NCI-H526 treated with DMSO at 0.1 percent for 48 hours (cell line): ENCODE measurements at places on chromosomes 16 and 17.

GRCh38 chr16:47196457-47196856, 52.7 kb upstream of the NETO2 start:
- no peak for DNase-seq

GRCh38 chr16:2026461-2027023, at the start of gene NHERF2:
Gene NHERF2 (plus strand): TSS chr16:2026902. CDS start chr16:2027006, 104 bp downstream.
- no peak for DNase-seq

GRCh38 chr17:79066963-79067362, 7.7 kb upstream of the ENGASE start:
- no peak for DNase-seq

DNA sequence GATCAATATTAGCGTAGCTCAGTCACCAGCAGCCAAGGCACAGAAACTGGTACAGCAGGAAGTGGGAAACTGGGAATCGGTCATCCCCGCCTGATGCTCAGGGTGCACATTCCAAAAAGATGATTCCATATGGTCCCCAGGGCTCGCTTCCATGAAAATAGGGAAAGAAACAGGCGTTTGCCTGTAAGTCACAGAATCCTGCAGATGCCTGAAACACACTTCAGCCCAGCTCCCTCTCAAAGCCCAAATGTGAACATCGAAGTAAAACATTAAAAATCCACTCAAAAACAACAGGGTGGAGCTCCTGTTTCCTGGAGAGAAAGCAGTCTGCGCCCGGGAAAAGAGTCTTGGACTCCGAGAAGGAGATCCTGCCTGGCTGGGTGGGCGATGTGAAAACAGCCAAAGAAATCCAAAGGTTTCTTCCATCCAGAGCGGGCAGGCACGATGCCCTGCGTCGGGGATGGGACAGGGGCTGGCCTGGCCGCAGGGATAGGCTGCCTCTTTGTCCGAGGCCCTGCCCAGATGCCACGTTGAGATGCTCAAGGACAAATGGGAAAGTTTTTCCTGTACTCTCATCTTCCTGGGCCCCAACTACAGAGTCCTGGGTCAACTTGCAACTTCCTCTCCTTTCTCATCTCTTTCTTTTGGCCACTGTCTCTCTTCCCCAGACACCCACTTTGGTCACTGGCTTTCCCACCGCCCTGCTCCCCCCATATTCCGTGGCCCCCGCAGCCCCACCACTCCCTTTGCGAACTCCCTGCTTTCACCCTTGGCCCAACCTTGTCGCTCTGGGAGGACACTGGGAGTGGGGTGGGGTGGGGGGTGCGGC, 743 bp downstream of the WIPI1 start:
- no peak for DNase-seq

- no peak for DNase-seq
Observed at GRCh38 chr17:57034807-57035754, 50.0 kb upstream of the AKAP1 start.

DNA sequence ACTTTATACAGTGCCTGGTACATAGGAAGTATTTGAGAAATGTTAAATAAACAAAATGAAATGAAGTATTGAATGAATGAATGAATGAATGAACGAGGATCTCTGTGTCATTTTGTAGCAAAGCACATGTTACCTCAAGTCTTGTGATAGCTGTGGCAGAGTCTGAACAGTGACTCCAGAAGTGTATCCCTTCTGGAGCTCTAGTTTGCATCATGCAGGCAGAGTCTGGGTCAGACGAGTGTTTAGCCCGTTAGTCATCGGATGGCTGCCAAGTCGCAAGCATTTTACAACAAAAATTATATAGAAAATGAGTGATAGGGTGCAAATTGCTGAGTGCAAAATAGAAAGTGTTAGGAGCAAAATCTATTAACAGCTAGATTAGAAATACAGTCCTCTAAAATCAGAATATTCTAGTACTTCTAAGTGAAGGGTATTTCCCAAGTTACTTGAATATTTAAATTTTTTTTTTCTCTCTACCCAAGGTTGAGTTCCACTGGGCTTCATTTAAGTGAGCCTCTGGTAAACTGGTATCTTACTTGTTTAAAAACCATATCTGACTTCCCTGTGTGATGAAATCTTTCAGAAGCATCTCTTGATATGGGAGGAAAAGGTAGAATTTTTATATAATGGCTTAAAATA, 113.3 kb downstream of the FTO start:
- DNase-seq: no peak

DNA sequence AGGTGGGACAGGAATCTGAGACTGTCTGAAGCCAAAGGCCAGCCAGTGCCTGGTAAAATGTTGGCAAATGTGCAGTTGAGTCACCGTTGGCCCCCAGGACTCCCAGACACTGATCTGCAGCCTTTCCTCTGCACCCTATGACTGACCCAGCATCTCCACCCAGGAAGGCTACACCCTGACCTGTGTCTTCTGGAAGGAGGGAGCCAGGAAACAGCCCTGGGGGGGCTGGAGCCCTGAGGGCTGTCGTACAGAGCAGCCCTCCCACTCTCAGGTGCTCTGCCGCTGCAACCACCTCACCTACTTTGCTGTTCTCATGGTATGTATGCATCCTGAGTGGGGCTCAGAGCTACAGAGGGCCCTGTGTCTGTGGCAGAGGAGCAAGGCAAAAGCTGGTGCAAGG, 24.0 kb downstream of the ADGRG5 start:
- DNase-seq: no peak

DNA sequence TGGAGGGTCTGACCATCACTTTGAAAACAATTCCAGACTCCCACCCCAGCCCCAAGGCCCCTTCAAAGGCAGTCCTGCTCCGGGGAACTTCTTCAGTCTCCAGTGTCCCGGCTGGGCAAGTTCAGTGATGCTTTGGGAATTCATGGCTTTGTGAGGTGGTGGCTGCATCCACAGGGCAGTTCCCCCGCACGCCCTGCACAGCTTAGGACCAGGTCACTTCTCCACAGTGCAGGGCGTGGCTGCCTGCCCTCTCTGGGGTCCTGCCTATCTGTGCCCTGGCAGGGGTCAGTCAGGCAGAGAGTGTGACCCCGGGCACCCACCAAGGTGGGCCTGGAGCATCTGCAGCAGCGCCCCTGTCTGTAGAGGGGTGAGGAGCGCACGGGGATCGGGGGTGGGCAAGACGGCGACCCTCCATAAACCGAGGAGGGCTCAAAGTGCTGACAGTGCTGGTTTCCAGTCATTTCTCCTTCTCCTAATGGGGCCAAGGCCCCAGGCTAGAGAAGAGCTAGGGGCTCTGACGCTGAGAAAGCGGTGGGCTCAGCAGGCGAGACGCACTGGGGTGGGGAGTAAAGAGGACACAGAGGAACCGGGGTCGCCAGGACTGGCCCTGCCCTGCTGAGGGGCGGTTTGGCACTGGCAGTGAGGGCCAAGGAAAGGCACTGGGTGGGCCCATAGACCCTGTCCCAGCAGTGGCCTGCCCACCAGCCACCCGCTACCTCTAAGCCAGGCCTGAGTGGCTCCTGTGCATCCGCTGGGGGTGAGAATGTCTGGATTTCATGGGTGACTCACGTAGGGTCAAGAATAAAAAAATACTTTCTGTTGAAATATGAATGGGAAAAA, 4.2 kb upstream of the ARHGAP27 start:
- no peak for DNase-seq

DNA sequence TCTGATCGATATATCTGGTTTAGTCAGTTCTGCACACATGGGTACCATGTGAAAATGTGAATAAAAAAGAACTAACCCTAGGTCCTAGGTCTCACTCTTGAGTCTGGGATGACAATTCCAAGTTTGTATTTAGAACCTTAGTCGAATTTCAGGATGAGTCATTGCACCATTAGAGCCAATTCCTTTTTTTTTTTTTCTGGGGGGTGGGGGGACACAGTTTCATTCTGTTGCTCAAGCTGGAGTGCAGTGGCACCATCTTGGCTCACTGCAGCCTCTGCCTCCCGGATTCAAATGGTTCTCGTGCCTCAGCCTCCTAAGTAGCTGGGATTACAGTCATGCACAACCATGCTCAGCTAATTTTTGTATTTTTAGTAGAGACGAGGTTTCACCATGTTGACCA, 41.6 kb downstream of the SPAG9 start:
- DNase-seq: no peak

DNA sequence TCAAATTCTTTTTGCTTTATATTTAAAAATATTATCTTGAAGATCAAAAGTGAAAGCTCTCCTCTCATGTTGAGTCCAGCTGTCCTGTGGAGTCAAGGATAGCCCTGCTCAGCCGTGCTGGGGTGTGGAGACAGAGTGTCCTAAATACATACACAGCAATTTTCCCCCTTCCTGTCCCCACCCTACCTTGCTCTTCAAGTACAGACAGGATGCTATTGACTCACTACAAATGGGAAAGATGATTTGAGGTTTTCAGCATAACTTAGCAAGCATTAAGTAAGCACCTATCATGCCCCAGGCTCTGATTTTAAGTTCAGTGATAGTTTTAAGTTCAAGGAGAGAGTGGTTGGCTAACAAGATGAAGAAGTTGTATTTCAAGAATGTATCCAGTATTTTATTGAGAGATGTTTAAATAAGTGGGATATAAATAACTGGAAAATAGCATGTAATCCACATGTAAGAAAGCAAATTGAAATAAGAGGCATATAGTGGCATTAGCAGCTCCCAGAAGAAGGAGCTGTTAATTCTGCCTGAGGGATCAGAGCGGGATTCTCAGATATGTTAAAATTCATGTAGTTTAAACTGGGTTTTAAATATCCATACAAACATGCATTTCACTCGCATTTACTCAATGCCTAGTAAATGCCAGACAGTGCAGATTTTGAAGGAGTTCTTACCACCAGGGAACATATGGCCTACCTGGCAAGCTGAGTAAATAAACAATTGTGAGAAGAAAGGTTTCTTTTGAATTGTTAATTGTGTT, 183.5 kb upstream of the ANKFN1 start:
- no peak for DNase-seq

- DNase-seq: no peak
Observed at GRCh38 chr17:77665833-77666232, 292.7 kb upstream of the TNRC6C start.

DNA sequence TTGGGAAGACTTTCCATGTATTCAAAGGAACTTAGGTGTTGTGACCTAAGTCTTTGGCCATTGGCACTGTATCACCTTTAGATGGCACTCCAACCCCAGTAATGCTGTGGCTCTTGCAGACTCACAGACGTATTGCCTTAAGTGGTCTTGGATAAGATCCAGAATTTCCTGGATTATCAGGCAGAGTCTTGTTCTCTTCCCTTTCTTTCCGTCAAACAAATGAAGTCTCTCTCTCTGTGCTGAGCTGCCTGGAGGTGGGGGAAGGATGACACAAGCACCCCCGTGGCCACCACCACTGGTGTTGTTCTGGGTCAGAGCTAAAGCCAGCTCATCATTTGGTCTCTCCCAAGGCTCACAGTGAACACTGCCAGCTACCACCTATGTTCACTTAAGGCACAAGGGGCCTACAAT, 789.9 kb upstream of the KIF2B start:
- peak; percentile 47 for DNase-seq

- DNase-seq: no peak
Observed at GRCh38 chr17:18182110-18182977, 1.3 kb upstream of the ALKBH5 start.

DNA sequence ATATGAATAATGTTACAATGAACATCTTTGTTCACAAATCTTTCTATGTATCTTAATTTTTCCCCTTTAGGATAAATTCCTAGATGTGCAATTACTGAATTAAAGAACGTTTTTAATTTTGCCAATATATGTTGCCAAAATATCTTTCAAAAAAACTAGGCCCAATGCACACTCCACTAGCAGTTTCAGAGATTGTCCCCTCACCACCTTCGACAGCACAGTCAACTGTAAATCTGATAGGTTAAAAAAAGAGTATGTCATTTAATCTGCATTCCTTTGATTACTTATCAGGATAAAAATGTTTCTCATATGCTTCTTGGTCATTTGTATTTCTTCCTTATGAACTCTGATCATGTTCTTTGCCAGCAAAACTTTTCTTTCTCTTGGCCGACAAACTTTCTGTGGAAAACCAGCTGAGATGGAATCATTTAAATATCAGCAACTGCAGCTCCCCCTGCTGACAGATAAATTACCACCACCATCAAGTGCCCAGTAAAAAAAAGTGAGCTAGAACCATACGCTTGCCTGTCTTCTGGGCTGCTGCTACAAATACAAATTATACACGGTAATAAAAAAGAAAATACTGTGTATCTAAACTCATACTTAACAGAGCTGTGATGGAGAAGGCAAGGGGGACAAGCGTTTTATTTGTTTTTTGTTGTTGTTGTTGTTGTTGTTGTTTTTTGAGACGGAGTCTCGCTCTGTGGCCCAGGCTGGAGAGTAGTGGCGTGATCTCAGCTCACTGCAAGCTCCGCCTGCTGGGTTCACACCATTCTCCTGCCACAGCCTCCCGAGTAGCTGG, 19.6 kb upstream of the KANSL1 start:
- peak; percentile 72 for DNase-seq

DNA sequence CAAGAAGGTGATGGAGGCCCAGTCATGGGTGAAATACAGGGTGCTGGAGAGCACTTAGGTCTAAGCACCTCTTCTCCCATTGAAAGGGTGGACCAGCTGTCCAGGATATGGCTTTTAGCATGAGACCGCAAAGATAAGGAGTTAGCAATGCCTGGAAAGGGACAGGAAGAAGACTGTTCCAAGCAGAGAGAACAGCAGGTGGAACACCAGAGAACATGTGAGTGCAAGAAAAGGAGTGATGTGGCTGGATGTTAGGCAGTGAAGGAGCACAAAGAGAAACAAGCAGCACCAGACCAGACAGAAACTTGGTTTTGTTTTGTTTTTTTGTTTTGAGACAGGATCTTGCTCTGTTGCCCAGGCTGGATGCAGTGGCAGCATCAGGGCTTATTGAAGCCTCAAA, 45.4 kb upstream of the CCL1 start:
- DNase-seq: no peak

DNA sequence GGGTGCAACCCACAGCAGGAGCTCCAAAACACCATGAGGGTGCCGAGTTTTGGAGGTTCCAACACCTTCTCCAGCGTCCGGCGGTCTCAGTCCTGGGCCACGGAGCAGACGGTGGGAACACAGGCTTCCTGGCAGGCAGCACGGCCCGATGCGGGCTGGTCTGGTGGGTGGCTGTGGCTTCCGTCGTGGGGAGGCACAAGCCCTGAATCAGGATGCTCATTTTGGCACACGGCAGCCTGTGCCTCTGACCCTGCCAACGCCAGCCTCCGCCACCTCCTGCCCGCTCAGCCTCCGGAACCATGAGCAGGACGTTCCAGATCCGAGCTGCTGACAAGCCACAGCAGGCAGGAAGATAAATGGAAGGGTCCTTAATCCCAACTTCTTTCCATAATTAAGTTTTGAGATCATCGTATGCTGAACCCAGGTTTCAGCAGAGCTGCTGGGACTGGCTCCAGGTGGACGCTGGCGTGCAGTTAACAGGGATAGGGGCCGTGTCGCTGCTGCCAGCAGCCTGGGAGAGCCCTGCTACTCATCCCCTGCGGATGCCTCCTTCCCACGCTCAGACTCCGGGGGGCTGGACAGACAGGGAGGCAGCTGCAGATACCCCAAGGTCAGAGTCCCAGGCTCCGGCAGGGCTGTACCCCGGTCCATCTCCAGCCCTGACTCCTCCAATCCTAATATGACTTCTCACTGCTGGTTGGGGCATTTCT, 136.6 kb downstream of the ENGASE start:
- no peak for DNase-seq

DNA sequence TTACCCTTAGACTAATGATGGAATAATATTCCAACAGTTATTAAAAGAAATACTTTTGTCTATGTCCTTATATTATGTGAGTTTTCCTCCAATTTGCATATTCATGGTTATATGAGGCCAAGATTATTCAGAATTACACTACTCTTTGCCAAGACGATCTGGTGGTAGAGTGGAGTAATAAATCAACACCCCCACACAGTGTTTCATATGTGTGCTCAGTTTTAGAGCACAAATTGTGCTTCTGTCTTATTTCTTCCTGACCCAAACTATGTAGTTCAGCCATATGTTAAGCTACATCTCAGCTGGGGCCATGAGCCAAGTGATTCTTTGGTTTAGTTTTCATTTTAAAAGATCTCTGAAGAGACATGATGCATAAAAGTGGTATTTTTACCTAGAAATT, 26.9 kb upstream of the PPM1E start:
- DNase-seq: no peak
